ENCODE measurements at places on chromosomes 12 and 14. TPM values are rescaled to one million over a fixed set of nuclear protein-coding genes. Genes with fewer than 3 reads are reported as not detected.
A peak's percentile ranks its signal among the peaks of the same experiment; 100 is the strongest.

The PMCH gene
- total RNA-seq, result not detected

GRCh38 chr14:75725481-75725880 lies 64.4 kb downstream of the TTLL5 start:
- no peak for DNase-seq

The NACA gene
- total RNA-seq, result 1,441 TPM

GRCh38 chr14:101721951-101722661 lies 39.4 kb upstream of the PPP2R5C start:
- peak; percentile 95 for DNase-seq

- DNase-seq, result no peak
Measured at GRCh38 chr12:124233041-124233796, 61.7 kb upstream of the RFLNA start.

DNA sequence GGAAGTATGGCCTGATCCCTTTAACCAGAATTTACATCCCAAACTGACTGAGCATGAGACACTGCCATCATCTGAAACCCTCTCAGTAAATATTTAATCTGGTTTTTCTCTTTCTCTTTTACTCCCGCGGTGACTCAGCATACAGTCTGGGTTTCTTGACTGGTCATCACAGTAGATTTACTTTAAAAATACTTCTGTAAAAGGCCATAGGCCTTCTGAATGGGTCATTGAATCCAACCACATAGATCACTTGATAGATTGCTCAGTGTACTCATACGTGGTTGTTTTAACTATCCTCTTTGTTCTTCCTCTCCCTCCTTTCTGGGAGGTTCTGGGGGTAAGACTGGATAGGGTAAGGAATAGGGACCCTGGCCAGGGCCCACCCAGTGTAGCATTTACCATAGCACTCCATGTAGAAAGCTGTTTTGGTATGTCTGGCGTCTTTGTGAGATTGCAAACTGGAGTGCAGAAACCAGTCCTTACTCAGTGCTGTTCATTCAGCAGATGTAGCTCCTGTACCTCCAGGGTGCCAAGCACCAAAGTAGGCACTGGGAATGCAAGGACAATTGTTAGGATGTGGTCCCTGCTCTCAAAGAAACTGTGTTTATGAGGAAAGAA lies 165.7 kb downstream of the SRGAP1 start:
- DNase-seq, result no peak

DNA sequence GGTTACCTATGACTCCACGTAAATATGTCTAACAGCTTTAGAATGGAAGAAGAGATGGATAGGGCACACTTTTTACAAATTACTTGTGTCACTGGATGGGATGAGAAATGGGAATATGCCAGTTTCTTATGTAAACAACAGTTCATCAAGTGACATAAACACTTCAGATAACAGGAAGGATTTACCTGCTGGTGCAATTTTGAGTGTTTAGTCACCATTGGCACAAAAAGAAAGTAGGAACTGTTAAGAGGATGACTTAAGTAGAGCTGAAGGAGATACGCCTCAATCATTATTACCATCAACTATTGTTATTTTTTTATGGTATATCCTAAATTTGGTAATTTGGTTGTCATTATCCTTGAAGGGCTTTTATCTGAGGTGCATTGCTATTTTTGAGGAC lies 83.2 kb downstream of the RMST start:
- no peak for DNase-seq

GRCh38 chr12:48990552-48990951 lies 8.6 kb downstream of the DDN start:
- no peak for DNase-seq

- DNase-seq, result no peak
Measured at GRCh38 chr14:58747181-58747580, 109.4 kb downstream of the DACT1 start.

- DNase-seq, result no peak
Measured at GRCh38 chr14:23669441-23669840, 33.3 kb downstream of the DHRS2 start.

The C1RL gene
- total RNA-seq, result 12.2 TPM

DNA sequence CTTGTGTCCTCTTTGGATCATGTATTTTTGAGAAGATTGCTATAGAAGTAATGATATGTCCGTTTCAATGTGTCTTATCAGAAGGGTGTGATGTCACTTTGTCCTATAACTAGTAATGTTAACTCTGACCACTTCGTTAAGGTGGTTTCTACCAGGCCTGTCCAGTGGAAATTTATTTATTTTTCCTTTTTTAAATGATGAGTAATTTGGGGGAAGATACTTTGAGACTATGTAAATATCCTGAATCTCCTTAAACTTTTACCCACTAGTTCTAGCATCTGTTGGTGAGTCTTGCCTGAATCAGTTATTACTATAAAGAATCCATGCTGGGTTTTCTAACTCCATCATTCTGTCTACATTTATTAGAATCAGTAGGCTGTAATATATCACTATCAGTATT lies 15.3 kb downstream of the EP400 start:
- DNase-seq, result no peak

The CCDC38 gene
- total RNA-seq, result not detected

DNA sequence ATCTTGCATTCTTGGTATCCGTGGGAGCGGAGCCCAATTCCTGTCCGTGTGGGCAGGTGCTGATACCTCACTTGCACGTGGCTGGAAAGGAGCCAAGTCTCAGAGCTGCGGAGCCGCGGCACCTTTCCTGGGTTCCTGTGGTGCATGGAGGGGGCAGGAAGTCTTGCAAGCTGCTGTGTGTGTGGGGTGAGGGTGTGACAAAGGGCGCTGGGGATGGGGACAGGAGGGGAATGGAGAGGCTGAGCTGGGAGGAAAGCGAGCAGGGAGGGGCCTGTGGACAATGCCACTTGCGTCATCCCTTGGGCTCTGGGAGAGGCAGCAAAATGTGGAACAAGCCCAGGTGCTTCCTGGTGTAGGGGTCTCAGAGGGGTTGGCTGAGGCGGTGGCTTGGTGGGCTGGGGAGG lies 86.7 kb downstream of the CALM1 start:
- peak; percentile 68 for DNase-seq

The PRH2 gene
- total RNA-seq, result not detected

The NFE2 gene
- total RNA-seq, result 0.20 TPM

The TMEM52B gene
- total RNA-seq, result not detected

Measured in CD4-positive, alpha-beta T cell (primary cell).